CD8-positive, alpha-beta memory T cell (primary cell): ENCODE measurements at places on chromosomes 4 and X. TPM values are rescaled to one million over a fixed set of nuclear protein-coding genes. Genes with fewer than 3 reads are reported as not detected.

The LNX1 gene
- total RNA-seq: not detected

The GRIA2 gene
- total RNA-seq: not detected

The DDX53 gene
- not detected for total RNA-seq

The PLP1 gene
- total RNA-seq: not detected

The TRIM61 gene
- total RNA-seq: 2.7 TPM

The RRH gene
- 0.16 TPM for total RNA-seq

The NEUROG2 gene
- total RNA-seq: not detected

The ARAP2 gene
- 49.9 TPM for total RNA-seq

The HELT gene
- not detected for total RNA-seq

The CENPVL2 gene
- not detected for total RNA-seq

The SSX1 gene
- not detected for total RNA-seq

The RAB39B gene
- total RNA-seq: 12.5 TPM

The TMPRSS11E gene
- 0.18 TPM for total RNA-seq

The PCDH19 gene
- not detected for total RNA-seq

The ANOS1 gene
- not detected for total RNA-seq

The ZNF732 gene
- not detected for total RNA-seq

The GPC4 gene
- total RNA-seq: not detected

The ETFDH gene
- total RNA-seq: 21.9 TPM

The AKAP4 gene
- total RNA-seq: not detected

The RHOXF1 gene
- total RNA-seq: not detected
